WTC11 (cell line): ENCODE measurements at places on chromosomes 6 and 20. TPM values are rescaled to one million over a fixed set of nuclear protein-coding genes. Genes with fewer than 3 reads are reported as not detected.

The PAK5 gene
- total RNA-seq: 0.31 to 0.53 TPM (median 0.48 TPM) in 3 replicates

GRCh38 chr6:12528136-12528535, 188.4 kb upstream of the PHACTR1 start:
- H3K36me3 ChIP-seq: no peaks in the 10 kb centered on the region
- no peak overlapping the region for H3K4me3 ChIP-seq
- no peak for DNase-seq

The ADGRF1 gene
- 0.11 to 0.26 TPM (median 0.16 TPM) in 3 replicates for total RNA-seq

The C20orf144 gene
- 0.09 to 0.21 TPM (median 0.14 TPM) in 3 replicates for total RNA-seq

The RSPO3 gene
- 0.14 TPM in 1 of 3 replicates, not detected in the others for total RNA-seq

GRCh38 chr6:109323241-109323640, 59.0 kb downstream of the CD164 start:
- H3K27ac ChIP-seq: no peak overlapping the region
- H3K4me1 ChIP-seq: peaks cover 9% of the 10 kb centered on the region; the same call in 1 of the 2 replicates
- no peak for DNase-seq
- no peaks in the 10 kb centered on the region for H3K27me3 ChIP-seq

- no peaks in the 10 kb centered on the region for H3K36me3 ChIP-seq
- peaks cover 24% of the 10 kb centered on the region for H3K4me1 ChIP-seq
- no peak overlapping the region for H3K4me3 ChIP-seq
- H3K27me3 ChIP-seq: peaks cover 30% of the 10 kb centered on the region
- H3K27ac ChIP-seq: no peak overlapping the region
- DNase-seq: no peak
Observed at GRCh38 chr6:41449399-41450245, 96.6 kb upstream of the FOXP4 start.

GRCh38 chr6:3348821-3349220, 90.1 kb downstream of the PSMG4 start:
- no peaks in the 10 kb centered on the region for H3K27me3 ChIP-seq
- peaks cover 71% of the 10 kb centered on the region for H3K4me1 ChIP-seq
- H3K36me3 ChIP-seq: peaks cover 4% of the 10 kb centered on the region; the same call in 1 of the 2 replicates

DNA sequence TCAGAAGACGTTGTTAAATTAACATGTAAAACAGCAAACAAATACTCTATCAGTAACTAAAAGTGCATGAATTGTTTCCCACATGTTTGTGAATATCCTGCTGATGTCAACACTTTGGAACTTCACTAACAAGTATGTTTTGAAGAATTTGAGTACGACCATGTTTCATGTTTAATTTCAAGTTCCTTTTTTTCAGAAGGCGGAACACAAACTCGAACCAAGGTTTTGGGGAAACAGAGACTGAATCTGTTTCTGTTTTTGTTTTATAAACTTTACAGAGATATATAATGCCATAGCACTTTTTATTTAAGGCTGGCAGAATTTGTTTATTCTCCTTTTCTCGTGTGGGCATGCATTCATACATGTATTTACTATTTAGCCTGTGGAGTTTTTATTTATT, 509.3 kb upstream of the CITED2 start:
- peaks cover 81% of the 10 kb centered on the region for H3K4me1 ChIP-seq
- no peak overlapping the region for H3K4me3 ChIP-seq
- 0 out of 2 replicates have a peak overlapping the region, but pooled peaks have one; percentile 23 for H3K27ac ChIP-seq
- no peaks in the 10 kb centered on the region for H3K27me3 ChIP-seq

- DNase-seq: no peak
- no peak overlapping the region for H3K4me3 ChIP-seq
- peaks cover 8% of the 10 kb centered on the region for H3K4me1 ChIP-seq
- H3K36me3 ChIP-seq: no peaks in the 10 kb centered on the region
- H3K27ac ChIP-seq: no peak overlapping the region
Observed at GRCh38 chr20:2809690-2810089, 5.1 kb upstream of the C20orf141 start.

The AK9 gene
- 3.7 to 4.6 TPM (median 4.3 TPM) in 3 replicates for total RNA-seq

The OR2H2 gene
- not detected in 3 replicates for total RNA-seq

- H3K36me3 ChIP-seq: peaks cover 2% of the 10 kb centered on the region; the same call in 1 of the 2 replicates
- peaks cover 10% of the 10 kb centered on the region for H3K4me1 ChIP-seq
- peak; percentile 80 for DNase-seq
- no peaks in the 10 kb centered on the region; the same call in 1 of the 2 replicates for H3K27me3 ChIP-seq
- peak overlapping the region; percentile 74 for H3K4me3 ChIP-seq
Observed at GRCh38 chr6:30541515-30542403, 14.5 kb downstream of the GNL1 start.

GRCh38 chr6:96015518-96016333, at the start of gene FUT9:
FUT9 (plus strand) TSS chr6:96015974; CDS start chr6:96203156, 187,182 bp downstream.
- H3K27ac ChIP-seq: peak within 1 kb of the TSS; percentile 91
- H3K27me3 ChIP-seq: peaks cover 17% of the 10 kb centered on the region
- peak; percentile 85 for DNase-seq
- H3K4me3 ChIP-seq: peak within 1 kb of the TSS; percentile 99

The SIGLEC1 gene
- total RNA-seq: 0.04 to 0.11 TPM in 2 of 3 replicates, not detected in the other

DNA sequence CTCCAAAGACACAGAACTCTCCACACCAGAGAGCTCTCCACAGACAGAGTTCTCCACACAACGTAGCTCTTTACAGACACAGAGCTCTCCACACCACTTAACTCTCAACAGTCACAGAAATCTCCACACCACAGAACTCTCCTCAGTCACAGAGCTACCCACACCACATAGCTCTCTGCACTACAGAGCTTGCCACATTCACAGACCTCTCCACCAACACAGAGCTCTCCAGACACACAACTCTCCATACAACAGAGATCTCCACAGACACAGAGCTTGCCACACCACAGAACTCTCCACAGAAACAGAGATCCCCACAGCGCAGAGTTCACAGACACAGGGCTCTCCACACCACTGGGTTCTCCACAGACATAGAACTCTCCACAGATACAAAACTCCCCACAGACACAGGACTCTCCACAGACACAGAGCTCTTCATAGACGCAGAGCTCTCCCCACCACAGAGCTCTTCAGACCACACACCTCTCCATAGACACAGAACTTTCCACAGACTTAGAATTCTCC, 52.5 kb downstream of the ERMARD start:
- H3K36me3 ChIP-seq: no peaks in the 10 kb centered on the region
- no peak overlapping the region for H3K4me3 ChIP-seq
- H3K27me3 ChIP-seq: peaks cover 40% of the 10 kb centered on the region

DNA sequence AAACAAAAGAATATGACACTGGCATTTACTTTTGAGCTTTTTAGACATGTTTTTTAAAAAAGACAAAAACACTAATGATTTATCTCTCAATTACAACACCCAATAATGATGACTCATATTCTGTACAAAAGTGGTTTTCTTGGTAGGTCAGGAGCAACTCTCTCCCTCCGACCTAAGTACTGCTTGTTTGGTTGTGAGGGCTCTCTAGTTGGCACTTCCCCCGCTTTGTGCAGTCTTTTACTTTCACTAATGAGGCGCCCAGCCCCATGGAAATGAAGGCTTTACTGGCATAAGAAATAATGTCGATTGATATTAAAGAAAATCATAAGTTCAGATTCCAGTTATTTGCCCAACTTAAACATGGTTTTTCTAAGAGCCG, 1.3 kb downstream of the KPNA5 start:
- peaks cover 22% of the 10 kb centered on the region for H3K36me3 ChIP-seq
- no peak for DNase-seq
- H3K4me1 ChIP-seq: peaks cover 22% of the 10 kb centered on the region
- H3K27ac ChIP-seq: no peak overlapping the region

GRCh38 chr20:61973515-61974356, 91.9 kb downstream of the TAF4 start:
- H3K4me1 ChIP-seq: 0 out of 2 replicates have a peak, but pooled peaks cover 2% of the 10 kb centered on the region
- DNase-seq: peak; percentile 44
- H3K4me3 ChIP-seq: no peak overlapping the region
- H3K27me3 ChIP-seq: no peaks in the 10 kb centered on the region

GRCh38 chr6:108655806-108656651, 95.3 kb downstream of the FOXO3 start:
- H3K27ac ChIP-seq: peak overlapping the region; percentile 45; the same call in 1 of the 2 replicates
- no peak for DNase-seq
- H3K36me3 ChIP-seq: no peaks in the 10 kb centered on the region
- no peak overlapping the region for H3K4me3 ChIP-seq
- H3K4me1 ChIP-seq: peaks cover 49% of the 10 kb centered on the region
- H3K27me3 ChIP-seq: no peaks in the 10 kb centered on the region

DNA sequence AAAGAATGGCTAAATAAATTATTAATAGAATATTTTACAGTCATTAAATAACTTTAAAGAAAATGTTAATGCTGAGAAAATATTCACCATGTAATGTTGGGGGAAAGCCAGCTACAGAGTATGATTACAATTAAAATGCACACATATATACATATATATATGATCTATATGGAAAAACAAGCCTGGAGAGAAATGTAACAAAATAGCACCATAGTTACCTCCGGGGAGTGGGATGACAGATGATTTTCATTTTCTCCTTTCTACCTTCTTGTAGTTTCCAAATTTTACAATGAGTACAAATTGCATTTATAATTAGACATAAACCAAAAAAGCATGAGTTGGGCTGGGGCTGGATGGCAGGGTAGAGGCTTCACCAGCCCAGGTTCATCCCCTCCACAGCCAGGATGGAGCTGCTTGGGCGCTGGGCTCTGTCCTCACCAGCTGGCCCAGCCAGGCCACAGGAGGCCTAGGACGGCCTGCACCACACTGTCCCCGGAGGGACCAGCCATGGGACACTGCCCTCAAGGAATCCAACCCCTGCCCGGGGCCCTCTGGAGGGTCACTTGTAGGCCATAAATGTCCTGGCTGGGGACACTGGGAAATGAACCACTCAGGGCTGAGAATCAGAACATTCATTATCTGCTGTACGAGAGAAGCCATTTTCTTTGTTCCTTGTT, 10.3 kb downstream of the C20orf203 start:
- H3K4me1 ChIP-seq: peaks cover 9% of the 10 kb centered on the region
- no peak for DNase-seq
- H3K4me3 ChIP-seq: no peak overlapping the region
- no peaks in the 10 kb centered on the region for H3K36me3 ChIP-seq
- no peaks in the 10 kb centered on the region for H3K27me3 ChIP-seq

DNA sequence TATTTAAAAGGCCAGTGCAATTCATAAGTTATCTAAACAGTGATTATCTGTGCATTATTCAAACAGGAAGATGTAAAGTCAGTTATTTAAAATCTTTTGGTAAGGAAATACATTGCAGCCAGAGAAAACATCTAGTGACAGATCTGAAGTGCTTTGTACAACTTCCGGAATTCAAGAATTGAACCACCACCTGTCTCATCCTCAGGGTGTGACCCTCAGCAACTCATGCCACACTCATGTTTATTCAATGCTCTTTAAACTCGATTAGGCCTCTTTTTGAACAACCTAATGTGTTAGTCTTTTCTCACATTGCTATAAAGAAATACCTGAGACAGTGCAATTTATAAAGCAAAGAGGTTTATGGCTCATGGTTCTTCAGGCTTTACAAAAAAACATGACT, 62.6 kb upstream of the GGTLC1 start:
- no peaks in the 10 kb centered on the region for H3K4me1 ChIP-seq
- no peak overlapping the region for H3K4me3 ChIP-seq
- no peak overlapping the region for H3K27ac ChIP-seq
- no peak for DNase-seq
- H3K36me3 ChIP-seq: no peaks in the 10 kb centered on the region

- no peak for DNase-seq
- no peak overlapping the region for H3K4me3 ChIP-seq
- H3K27me3 ChIP-seq: peaks cover 8% of the 10 kb centered on the region; the same call in 1 of the 2 replicates
Observed at GRCh38 chr6:122799140-122799745, 10.2 kb downstream of the SMPDL3A start.

GRCh38 chr6:104130343-104130742, 729.4 kb downstream of the HACE1 start:
- no peak overlapping the region for H3K27ac ChIP-seq
- H3K36me3 ChIP-seq: peaks cover 2% of the 10 kb centered on the region; the same call in 1 of the 2 replicates
- H3K27me3 ChIP-seq: no peaks in the 10 kb centered on the region
- no peak overlapping the region for H3K4me3 ChIP-seq
- peaks cover 20% of the 10 kb centered on the region for H3K4me1 ChIP-seq
- no peak for DNase-seq

- no peaks in the 10 kb centered on the region for H3K36me3 ChIP-seq
- no peak overlapping the region for H3K27ac ChIP-seq
- peaks cover 3% of the 10 kb centered on the region; the same call in 1 of the 2 replicates for H3K4me1 ChIP-seq
Observed at GRCh38 chr6:105211831-105212230, 32.0 kb upstream of the POPDC3 start.

The KCNQ2 gene
- total RNA-seq: 99.8 to 112 TPM (median 108 TPM) in 3 replicates

The ELOVL2 gene
- 1.0 to 2.0 TPM (median 1.1 TPM) in 3 replicates for total RNA-seq

- DNase-seq: no peak
- no peak overlapping the region for H3K4me3 ChIP-seq
- no peaks in the 10 kb centered on the region for H3K36me3 ChIP-seq
- H3K27ac ChIP-seq: no peak overlapping the region
- H3K4me1 ChIP-seq: peaks cover 19% of the 10 kb centered on the region
Observed at GRCh38 chr6:152952866-152953509, 29.9 kb downstream of the FBXO5 start.

DNA sequence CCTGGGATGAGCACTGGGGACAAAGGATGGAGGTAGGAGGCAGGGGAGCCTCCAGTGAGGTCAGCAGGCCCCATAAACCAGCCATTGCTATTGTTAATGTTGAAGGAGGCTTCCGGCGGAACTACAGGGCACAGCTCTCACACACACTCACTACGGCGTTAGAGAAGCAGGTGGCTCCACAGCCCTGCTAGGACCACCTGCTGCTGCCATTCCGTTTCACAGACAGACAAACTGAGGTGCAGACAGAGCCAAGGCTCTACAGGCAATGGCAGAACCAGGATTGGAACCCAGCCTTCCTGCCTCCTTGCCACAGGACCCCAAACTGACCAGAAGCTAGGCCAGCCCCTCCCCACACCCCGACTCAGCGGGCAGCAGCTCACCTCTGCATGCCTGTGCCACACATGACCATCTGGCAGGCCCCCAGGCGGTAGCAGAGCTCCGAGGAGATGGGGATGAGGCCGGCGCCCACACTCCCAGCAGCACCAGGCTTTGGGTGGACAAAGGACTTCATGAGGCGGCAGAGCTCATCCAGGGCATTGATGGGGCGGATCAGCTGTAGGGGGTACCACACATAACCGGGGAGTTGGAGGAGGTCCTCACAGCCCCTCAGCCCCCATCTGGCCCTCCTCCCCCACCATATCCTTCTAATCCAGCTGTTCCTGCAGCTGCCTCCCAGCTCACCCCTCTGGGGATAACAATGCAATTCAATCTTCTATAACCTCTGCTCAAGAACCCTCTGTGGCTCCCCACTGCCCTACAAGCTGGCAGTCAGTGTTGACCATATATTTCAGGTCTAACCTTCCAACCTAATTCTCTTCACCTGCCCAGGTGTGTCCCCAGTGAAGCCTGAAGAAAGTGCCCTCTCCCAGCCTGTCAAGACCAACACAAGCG, 198.5 kb downstream of the PREX1 start:
- no peaks in the 10 kb centered on the region for H3K27me3 ChIP-seq
- H3K36me3 ChIP-seq: no peaks in the 10 kb centered on the region
- H3K4me1 ChIP-seq: peaks cover 7% of the 10 kb centered on the region; the same call in 1 of the 2 replicates
- no peak overlapping the region for H3K4me3 ChIP-seq
- no peak overlapping the region for H3K27ac ChIP-seq

DNA sequence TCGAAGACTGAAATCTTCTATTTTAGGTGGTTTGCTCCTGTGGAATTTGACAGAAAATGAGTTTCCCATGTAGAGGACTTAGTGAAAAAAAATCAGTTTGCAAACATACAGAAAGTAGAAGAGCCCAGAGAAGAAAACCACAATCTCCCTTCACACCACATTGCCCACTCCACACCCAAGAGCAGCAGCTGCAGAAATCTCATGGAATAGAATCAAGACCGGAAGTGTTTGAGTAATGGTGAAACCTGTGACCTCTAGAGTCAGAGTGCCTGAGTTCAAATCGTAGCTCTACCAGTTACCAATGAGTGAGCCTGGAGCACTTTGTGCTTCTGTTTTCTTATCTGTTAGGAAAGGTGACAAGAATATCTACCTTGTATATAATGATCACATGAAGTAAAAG, 4.6 kb downstream of the SIRPG start:
- H3K27me3 ChIP-seq: peaks cover 13% of the 10 kb centered on the region
- H3K27ac ChIP-seq: no peak overlapping the region
- no peak overlapping the region for H3K4me3 ChIP-seq
- H3K36me3 ChIP-seq: no peaks in the 10 kb centered on the region
- no peaks in the 10 kb centered on the region for H3K4me1 ChIP-seq
- no peak for DNase-seq

The TCF21 gene
- total RNA-seq: 0.11 to 0.22 TPM (median 0.14 TPM) in 3 replicates

The CRISP3 gene
- total RNA-seq: not detected in 3 replicates
